ENCODE measurements at places on chromosomes 2 and 18.

DNA sequence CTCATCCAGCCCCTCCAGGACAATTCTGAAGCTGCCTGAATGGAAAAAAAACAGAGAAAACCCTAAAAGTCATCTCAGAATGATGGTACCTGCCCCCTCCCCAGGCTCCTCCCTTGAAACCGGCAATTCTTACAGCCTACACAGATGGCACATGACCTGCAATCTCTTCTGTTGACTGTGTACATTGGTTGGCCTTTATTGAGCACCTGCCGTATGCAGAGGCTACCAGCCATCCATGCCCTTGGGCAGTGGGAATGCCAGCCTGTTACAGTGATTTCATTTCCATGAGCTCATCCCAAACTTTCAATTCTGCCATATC is 57.1 kb downstream of the EMX1 start:
- DNase-seq = no peak

DNA sequence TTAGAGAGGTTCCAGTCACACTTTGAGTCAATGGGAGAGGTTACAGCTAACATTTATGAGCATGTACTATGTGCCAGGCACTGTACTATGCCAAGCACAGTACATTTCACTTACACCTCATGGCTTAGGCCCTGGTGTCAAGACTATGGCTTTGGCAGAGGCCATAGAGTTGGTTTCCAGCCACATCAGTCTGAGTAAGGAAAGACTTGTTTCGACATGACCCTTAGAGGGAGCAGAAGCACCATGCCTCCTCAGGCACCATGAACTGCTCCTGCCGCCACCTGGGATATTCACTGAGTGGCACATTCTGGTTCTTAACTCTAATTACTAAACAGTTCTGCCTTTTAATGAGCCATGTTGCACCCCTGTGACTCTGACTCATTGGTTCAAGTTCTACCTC is 12.7 kb downstream of the DGUOK start:
- DNase-seq = no peak

DNA sequence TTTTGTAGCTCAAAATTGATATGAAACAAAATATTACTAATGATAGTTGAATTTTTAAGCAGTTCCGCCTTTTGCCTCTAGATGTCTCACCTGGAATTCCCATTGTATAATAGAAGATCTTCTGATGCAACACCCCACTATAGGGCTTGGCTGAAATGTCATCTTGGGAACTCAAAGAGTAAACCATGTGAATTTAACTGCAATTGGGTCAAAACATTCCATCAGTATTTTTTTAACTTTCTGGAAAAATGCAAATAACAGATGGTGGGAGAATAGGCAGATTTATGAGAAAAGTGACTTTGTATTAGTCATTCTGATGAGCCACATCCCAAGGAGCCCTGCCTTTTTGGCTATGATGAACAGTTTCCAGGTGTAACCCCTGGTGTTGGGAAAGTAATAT is 489.9 kb downstream of the NYAP2 start:
- no peak for DNase-seq

GRCh38 chr18:6266212-6266611 is 148.5 kb downstream of the L3MBTL4 start:
- no peak for DNase-seq

GRCh38 chr2:102637358-102637757 is 18.0 kb downstream of the SLC9A2 start:
- DNase-seq = no peak

- DNase-seq = no peak
These were observed 61.2 kb downstream of the FAM171B start for GRCh38 chr2:186755066-186755465.

GRCh38 chr18:69817335-69817940 is 130.2 kb downstream of the CD226 start:
- no peak for DNase-seq

DNA sequence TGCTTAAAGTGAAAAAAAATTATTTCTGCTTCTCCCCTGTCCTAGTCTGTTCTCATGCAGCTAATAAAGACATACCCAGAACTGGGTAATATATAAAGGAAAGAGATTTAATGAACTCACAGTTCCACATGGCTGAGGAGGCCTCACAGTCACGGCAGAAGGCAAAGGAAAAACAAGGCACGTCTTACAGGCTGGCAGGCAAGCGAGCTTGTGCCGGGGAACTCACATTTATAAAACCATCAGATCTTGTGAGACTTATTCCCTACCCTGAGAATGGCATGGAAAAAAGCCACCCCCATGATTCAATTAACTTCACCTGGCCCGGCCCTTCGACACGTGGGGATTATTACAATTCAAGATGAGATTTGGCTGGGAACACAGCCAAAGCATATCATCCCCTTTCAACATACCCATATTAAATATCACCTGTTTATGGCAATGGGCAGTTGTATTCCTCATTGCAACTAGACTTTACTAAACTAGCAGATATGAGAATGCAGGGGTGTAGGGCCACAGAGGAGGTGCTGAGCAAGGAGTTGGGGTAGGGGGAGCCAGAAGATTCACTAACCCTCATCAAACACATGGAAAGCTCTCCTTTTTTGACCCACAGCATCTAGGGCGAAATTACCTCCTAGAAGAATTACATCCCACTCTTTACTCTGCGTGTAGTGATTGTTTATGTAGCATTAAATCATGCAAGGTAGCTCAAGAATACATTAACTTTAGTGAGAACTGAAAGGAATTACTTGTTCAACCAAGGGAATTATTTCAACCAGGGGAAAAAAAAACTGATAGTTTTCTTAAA is 183.3 kb upstream of the DOK6 start:
- DNase-seq = no peak

GRCh38 chr2:148253685-148254084 is 232.8 kb downstream of the MBD5 start:
- no peak for DNase-seq

GRCh38 chr2:890214-890613 is 60.4 kb upstream of the SNTG2 start:
- no peak for DNase-seq

DNA sequence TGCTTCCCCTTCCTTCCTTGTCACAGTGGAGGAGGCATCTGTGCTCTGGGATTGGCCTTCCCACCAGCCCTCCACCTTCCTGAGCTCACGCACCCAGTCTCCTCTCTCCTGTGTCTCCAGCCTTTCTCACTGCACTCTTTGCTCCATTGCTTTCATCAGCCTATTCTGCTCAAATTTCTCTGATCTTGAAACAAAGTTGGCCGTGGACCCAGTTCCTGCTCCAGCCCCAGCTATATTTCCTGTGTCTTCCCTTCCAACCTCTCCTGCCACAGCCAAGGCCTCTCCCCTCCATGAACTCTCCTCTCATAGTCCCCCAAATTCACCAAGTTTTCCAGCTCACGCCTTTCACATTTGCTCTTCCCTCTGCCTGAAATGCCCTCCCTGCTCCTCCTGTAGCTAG is 226.6 kb upstream of the AGAP1 start:
- DNase-seq = no peak

GRCh38 chr2:32691678-32692077 is 63.8 kb downstream of the TTC27 start:
- no peak for DNase-seq

DNA sequence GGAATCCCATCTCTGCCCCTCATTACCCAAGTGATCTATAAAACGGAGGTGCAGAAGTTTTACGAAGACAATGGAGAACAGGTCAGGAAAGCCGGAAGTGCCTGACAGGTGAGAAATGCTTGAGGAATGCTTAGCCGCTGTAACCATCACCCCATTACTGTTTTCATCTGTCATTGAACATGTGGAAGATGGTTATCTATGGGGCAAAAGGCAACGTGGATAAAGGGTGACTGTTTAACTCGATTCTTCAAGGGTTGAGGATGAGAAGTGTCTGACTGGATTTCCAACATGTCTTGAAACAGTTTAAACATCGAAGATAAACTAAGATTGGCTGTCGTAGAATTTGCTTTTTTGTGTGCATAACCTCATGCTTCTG is 17.3 kb downstream of the HK2 start:
- no peak for DNase-seq

Data from activated effector memory CD4-positive, alpha-beta T cell treated with Interleukin-2 at 50 U/mL for 16 hours (primary cell).